ENCODE measurements at places on chromosomes 7 and 10.

- no peak for DNase-seq
Observed at GRCh38 chr7:75716992-75717626, 21.6 kb downstream of the HIP1 start.

DNA sequence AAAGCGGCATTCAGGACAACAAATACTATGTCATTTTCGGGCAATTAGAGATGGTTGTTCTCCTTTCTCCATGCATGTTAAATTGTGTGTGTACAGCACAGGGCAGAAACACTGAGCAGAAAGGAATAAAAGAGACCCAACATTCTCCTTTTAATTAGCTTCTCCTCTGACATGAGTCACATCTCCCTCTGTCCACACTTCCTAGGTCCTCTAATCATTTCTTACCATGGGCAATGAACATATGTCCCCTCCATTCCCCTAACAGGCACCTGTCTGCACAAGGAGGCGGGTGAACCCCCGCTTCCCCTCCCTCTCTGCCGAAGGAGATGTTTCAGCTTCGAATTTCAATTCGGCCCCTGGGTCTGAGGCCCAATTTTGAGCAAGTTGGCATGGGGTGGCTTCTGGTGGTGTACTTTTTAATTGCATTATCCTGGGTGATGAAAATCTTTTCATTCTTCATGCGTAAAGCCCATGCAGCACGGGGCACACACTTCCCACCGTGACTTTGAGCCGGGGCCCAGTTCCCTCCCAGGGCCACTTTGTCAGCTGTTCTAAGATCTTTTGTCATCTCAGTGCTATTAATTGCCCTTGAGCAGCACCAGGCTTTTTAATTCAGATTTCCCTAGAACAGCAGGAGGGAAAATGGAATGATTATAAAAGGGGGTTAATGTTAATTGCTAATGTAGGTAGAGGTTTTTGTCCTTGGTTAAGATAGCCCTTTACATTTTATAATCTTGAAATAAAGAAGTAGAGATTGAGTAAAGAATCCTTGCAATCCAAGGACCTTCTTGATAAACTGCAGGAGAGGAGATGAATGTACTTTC, 219.5 kb upstream of the NRP1 start:
- no peak for DNase-seq

GRCh38 chr10:89351412-89351779, 23.6 kb downstream of the IFIT3 start:
- no peak for DNase-seq

- no peak for DNase-seq
Observed at GRCh38 chr7:2476298-2476697, at the start of gene GRIFIN. Gene GRIFIN, minus strand, starts transcription at chr7:2476398. Its CDS starts 15 bp downstream, at chr7:2476383.

DNA sequence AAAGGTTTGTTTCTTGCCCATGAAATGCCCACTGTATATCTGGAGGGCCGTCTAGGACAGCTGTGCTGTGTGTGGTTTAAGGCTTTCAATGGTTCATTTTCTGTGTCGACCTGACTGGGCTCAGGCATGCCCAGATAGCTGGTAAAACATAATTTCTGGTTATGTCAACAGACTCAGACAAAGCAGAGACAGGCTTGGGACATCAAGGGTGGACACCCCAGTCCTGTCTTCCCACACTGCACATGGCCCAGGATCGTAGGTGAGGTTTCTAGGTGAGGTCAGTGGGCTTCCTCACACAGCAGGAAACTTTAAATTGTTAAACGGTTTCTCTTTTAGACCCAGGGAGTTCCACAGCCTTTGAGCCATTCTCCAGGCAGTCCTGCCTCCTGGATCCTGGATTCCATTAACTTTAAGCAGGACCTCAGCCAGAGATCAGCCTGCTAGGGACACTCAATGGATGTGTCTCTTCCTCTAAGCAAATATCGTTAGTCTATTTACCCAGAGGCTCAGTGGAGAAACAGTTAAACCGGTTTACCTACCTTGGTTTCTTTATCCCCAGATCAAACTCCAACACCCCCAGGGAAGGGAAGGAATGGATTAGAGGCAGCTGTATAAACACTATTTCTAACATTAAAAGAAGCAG, 66.4 kb downstream of the ST8SIA6 start:
- no peak for DNase-seq

DNA sequence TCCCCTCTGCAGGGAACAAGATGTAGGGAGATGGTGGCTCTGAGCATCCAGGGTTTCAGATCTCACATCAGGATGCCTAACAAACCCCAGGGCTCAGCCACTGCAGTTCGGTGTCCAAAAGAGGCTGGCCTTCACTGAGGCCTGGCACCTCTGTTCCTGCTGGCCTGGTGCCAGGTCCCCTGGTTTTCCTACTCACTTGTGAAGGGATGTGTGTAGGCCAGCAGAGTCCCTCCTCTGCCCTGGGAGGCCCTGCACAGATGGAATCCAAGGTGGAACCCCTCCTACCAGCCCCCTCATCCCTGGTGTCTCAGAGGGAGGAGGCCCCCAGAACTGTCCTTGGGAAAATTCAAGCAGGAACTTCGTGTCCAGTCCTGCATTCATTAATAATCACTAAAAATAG, 260.6 kb downstream of the CCSER2 start:
- DNase-seq, result no peak

DNA sequence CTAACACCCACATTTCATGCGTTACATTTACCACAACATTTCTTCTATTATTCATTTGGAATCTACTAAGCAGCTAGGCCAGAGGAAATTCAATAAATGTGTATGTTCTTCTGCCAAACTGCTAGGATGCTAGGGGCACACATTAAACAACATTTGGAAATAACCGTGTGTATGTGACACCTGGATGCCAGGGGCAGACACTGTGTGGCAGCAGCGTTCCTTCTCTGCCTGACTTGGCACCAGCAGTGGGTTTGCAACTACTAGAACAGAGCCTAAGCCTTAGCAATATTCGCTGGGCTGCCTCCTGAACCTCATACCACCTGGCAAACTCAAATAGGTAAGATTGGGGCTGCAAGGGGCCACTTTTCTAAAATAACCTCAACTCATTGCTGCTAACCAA, 182.1 kb downstream of the CHCHD3 start:
- no peak for DNase-seq

DNA sequence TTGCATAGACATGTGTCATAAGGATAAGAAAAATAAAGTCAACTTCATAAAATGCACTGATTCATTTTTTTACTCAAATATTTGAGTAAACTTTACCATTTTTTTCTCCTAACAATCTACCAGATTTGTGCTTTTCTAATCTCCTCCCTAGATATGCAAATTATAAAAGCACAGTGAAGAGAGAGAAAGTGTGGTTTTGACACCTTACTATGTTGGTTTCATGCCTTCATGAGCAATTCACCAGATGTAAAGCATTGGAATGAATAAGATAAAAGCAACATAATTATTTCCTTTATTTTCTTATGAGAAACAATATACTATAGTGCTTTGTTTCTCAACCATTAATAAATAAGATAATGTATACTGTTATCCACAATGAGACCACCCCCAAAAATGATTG, 432.5 kb upstream of the PCDH15 start:
- DNase-seq, result no peak

DNA sequence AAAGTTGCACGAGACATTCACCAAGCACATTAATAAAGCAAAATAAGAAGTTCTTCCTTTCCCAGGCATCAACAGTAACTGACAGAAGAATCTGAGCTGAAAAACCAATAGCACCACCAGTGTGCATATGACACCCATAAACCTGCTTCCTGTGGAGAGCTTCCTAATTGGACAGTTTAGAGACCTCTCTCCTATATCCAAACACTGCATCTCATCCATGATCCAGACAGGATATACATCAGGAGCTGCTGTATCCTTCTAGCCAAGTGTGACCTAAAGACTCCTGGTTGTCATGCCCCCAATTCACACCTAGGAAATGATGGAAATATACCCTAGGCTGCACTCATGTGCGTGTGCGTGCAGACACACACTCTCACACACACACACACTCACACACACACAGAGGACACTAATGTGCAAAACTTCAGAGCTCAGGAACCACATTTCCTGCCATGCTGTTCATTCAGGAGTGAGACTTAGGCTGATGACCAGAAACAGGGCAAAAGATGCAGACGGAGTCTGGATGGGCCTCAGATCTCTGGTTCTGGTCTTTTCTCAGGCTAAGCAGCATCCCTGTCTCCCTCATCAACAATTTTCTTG, 58.0 kb downstream of the MAP3K8 start:
- no peak for DNase-seq

DNA sequence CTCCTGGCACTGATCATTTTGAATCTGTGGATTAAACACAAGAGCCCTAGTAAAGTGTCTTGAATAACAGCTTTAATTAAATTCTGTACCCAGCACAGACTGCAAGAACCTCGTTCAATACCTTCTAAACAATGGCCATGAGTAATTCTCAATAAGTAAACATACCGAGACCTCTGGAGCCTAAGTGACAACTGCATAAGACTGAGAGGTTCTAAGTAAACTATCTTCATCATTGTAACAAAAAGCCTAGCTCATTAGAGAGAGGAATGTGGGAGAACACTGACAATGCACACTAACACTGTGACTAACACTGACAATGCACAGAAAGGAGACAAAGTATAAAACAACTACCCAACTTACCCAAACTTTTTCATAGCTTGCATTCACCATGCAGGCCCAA, 117.4 kb downstream of the ELAPOR2 start:
- no peak for DNase-seq

- DNase-seq, result no peak
Observed at GRCh38 chr10:74290708-74291107, 139.7 kb downstream of the ADK start.

- no peak for DNase-seq
Observed at GRCh38 chr7:50681432-50682045, 101.2 kb downstream of the GRB10 start.

DNA sequence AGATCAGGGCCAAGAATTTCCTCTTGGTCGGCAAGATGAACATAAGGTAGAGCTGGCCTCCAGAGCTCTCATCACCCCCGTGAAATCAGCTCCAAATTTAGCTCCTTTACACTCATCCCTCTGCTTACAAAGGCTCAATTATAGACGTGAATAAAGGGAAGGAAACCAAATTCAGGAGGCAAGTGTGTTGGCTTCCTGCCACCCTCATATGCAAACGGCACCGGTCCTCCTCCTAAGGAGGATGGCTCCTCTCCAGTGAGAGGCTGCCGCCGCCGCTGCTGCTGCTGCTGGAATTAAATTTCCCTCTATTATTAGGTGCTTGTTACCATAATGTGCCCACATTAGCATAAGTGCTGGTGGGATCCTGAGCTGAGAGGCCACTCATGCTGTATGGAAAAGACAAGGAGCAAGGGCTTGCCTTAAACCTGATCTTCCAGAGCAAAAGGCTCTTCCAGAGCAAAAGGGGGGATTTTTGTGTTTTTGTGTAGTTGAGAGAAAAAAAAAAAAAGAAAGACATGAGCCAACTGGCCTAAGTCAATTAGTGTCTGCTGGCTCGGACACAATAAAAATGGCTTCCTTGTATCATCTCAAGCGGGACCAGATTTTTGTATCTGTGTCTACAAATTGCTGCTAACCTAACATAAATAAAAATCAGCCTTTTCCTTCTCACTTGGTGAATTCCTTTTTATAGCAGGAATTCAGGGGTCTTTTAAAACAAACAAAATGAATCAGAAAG, 68.4 kb downstream of the CDHR3 start:
- no peak for DNase-seq

Measured in NCI-H187 (cell line).